ENCODE measurements at places on chromosomes 2 and 18.

GRCh38 chr2:55051026-55051866 lies 995 bp upstream of the RTN4 start:
- peak; percentile 9 for DNase-seq

GRCh38 chr2:149330127-149331022 lies at the start of gene LYPD6:
Gene LYPD6, plus strand, starts transcription at chr2:149330587. Its CDS starts 107,122 bp downstream, at chr2:149437709.
- no peak for DNase-seq

DNA sequence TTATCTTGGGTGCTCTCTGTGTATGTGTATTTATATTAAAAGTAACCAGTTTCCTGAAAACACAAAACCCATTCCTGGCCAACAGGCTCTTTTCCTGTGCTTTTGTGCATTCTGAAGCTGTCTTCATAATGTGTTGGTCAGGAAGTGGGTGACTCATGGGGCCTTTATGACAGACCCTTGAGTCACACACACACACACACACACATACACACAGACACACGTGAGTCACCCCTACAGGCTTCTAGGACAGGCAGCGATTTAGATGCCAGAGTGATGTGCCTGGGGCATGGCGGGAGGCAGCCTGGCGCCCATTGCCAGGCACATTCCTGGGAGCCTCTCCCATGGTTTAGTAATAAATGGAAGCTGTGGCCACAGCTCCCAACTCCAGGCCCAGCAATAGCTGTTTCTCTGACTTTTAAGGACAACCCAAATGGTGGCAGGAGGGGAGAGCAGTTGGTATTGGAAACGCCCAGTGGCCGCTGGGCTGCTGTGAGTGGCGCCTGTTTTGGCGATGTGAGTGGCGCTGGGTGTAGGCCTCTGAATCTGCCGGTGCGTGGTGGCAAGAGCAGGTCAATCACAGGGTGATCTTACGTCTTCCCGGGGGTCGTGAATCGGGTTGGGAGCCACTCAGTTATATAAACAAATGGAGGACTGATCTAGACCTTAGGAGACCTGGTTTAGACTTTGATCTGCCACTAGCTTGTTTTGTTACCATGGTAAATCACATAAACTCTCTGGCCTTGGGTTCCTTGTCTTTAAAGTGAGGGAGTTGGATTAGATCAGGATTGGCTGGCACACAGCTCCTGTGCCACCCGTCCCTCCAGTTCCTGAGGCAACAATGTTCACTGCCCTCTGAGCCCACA lies 150.7 kb upstream of the DLX2 start:
- DNase-seq, result no peak

DNA sequence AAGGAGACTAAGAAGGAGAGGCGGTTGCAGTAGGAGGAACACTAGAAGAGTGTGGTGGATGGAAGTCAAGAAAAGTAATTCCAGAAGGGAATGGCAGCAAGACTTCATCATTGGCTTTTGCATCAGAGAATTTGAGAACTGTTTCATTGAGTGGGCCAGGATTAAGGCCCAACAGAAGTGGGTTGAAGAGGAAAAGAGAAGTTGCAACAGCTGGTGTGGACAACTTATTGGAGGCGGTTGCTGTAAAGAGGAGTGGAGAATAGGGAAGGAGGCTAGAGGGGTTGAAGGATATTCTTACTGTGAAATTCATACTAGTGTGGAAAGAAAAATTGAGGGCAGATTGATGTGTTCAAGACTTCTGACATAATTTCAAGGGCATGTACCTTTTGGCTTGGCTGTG lies 168.7 kb upstream of the FN1 start:
- DNase-seq, result no peak

DNA sequence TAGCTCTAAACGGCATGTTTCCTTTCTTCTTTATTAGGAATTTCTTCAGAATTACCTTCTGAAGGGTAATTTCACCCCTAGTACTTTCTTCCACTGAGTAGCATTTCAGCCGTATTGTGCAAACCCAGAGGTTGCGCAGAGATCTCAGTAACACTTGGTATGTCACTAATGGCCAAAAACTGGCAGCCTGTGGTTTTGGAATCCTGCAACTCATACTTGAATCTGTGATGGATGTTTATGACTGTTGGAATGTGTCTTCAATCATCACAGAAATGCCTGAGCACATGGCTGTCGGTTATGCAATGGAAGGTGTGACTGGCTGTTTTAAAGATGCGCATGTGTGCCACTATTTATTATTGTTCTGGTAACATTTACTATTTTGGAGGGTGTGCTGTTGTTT lies 100.0 kb downstream of the COLEC12 start:
- DNase-seq, result no peak

DNA sequence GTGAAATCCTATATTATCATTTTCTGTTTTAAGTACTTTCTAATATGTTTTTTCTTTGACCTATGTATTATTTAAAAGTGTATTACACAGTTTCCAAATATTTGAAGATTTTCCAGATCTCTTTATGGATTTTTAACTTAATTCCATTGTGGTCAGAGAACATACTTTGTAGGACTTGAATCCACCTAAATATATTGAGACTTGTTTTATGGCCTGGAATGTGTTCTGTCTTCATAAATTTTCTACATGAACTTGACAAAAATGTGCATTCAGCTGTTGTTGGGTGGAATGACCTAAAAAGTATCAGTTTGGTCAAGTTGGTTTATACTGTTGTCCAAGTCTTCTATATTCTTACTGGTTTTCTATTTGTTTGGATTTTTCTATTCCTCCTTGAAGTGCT lies 33.8 kb upstream of the TMEM247 start:
- DNase-seq, result no peak

DNA sequence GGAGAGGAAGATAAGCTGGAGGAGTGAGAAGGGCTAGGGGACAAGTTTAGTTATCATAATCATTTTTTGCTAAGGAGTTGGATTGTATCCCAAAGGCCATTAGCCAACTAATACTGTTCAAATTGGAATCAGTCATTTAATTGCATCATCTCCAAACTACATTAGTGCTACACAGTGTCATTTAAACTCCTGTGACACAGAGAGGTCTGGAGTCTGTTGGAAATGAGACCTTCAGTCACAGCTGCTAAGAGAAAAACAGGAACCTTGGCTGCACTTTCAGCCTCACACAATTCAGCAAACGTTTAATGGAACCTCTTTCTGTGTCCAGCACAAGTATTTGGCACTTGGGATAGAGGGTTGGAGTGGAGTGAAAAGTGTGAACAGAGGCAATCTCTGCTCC lies 175.5 kb upstream of the MGAT5 start:
- DNase-seq, result no peak

DNA sequence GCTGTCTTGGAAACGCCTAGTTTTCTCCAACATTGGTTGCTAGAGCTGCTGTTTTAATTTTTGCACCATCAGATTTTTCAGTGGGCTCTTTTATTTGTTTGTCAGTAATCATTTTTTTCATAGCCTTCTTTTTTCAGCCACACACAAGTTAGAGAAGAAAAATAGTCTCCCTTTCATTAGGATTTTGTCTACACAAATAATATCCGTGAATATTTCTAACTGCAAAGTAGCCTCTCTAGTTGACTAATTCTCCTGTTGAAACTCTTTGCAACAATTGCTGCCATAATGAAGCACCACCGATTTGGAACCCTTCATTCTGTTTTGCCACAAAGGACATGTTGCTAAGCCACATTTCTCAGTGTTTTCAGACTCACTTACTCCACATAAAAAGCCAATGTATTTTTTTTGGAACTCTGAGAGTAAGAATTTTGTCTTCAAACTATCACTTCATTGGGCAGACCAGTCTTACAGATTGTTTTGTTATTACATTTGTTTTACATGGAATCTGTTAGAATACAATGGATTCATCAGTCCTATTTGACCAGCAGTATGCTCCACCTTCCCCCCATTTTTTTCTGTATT lies 9.6 kb downstream of the KCNJ3 start:
- DNase-seq, result no peak

- DNase-seq, result no peak
These were observed 328 bp upstream of the INHBB start for GRCh38 chr2:120345608-120346007.

DNA sequence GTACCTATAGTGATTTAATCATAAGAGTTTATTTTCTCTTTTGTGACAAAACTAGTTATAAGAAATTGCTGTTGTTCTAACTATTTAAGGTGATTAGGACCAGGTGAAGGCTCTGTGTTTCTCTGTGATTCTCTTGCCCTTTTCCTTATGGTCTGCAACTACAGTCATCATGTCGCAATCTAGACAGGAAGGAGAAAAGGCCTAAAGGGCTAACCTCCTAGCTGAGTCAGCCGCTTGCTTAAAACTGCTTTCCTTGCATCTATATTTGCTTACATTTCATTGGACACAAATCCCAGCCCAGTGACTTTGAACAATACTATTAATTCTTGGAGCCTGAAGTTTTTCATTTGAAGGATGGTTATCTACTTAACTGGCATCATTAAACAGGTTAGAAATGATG lies 93.1 kb downstream of the PIK3C3 start:
- no peak for DNase-seq

DNA sequence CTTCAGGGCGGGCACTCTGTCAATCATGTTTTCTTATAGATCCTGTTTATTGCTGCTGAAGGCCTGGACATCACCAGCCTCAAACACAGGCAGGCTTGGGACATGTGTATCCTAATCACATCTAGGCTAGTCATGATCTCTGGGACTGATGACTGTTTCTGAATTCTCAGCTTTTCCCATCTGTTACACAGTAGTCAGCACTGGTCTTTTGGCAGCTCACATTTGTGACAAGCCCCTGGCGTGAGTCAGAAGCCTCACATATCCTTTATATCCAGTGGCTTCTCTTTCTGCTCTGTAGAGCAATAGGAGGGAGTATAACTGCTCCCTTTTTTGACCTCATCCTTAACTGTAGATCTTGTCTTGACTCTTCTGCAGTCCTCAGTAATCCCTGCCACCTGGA lies 4.5 kb downstream of the SEMA4F start:
- DNase-seq, result no peak

- no peak for DNase-seq
These were observed 427.1 kb downstream of the RND3 start for GRCh38 chr2:150060341-150060740.

DNA sequence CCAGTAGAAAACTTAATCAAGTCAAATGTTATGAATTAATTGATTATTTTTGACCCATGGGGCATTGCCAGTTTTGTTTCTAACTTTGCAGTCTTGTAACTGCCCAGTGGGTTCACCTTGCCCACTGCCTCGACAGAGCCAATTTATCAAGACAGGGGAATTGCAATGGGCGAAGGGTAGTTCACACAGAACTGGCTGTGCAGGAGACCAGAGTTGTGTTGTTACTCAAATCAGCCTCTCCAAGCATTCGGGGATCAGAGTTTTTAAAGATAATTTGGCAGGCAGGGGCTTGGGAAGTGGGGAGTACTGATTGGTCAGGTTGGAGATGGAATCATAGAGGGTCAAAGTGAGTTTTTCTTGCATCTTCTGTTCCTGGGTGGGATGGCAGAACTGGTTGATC lies 168.5 kb upstream of the COPS8 start:
- DNase-seq, result no peak

DNA sequence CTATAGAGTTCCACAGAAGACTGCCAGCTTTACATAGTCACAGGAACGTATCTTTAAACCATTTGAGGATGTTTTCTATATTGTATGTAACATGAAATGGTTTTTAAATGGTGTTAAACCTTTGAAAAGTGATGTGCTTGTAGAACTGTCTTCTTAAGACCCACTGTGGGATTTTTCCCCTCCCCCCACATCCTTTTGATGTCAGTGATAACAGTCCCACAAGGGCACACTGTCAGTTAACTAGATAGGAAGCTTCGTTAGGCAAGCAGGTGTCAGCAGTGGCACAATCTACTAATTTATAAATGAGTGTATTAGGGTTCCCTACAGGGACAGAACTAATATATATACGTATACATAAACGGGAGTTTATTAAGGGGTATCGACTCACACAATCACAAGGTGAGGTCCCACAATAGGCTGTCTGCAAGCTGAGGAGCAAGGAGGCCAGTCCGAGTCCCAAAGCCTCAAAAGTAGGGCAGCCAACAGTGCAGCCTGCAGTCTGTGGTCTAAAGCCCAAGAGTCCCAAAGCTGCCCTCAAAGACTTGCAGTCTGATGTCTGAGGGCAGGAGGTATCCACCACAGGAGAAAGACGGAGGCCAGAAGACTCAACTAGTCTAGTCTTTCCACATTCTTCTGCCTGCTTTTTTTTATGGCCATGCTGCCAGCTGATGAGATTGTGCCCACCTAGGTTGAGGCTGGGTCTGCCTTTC lies 23.8 kb upstream of the HNRNPLL start:
- DNase-seq, result no peak

- DNase-seq, result no peak
These were observed 24.9 kb downstream of the TET3 start for GRCh38 chr2:74009577-74009976.

DNA sequence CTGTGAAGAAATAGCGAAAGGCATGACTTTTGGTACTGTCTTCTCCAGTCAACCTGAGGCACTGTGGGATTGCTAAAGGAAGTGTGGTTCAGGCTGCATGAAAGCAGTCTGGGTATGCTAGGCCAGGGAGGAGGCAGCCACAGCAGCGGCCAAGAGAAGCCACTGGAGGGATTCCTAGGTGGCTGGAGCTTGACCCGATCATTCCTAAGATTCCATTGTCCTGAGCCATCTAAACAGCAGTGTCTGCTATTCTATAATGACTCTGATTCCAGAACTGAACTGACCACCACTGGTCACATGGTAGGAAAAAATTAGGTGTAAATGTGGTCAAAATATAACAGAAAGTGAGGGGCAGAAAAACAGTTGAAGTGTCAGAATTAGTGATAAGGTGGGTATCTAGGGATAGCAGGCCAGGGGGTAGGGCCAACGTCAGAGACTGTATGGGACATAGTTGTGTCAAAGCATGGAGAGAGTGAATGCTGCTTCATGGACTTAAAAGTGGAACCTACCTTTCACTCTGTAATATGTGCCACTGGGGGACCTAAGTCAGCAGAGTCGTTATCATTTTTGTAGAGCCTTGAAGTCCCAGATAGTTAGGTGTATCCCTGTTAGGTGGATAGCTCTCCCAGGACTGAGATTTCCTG lies 204.6 kb downstream of the CTNNA2 start:
- no peak for DNase-seq

DNA sequence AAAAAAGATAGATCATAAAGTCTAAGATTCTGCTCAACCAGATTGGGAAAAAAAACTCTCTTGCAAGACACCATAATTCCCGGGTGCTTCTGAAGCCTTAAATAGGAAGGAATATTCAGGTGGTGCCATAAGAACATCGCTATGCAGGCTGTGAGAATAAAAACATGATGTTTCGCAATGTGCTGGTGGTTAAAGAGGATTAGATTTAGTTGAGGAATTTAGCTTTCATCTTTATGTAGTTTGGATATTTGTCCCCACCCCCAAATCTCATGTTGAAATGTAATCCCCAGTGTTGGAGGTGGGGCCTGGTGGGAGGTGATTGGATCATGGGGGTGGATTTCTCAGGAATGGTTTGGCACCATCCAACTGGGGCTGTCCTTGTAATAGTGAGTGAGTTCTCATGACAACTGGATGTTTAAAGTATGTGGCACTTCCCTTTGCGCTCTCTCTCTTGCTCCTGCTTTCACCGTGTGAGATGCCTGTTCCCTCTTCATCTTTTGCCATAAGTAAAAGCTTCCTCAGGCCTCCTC lies 132.2 kb downstream of the AKAIN1 start:
- no peak for DNase-seq

DNA sequence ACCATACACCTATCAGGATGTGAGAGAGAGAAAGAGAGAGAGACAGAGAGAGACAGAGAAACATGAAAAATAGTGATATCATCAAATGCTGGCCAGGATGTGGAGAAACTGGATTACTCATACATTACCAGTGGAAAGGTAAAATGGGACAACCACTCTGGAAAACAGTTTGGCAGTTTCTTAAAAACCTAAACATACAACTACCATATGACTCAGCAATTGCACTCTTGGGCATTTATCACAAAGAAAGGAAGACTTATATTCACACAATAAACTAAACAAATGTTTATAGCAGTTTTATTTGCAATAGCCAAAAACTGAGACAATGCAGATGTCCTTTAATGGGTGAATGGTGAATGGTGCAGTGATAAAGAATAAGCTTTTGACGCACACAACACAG lies 29.1 kb downstream of the SLC4A3 start:
- no peak for DNase-seq
